ENCODE measurements at places on chromosomes 6 and 20.

DNA sequence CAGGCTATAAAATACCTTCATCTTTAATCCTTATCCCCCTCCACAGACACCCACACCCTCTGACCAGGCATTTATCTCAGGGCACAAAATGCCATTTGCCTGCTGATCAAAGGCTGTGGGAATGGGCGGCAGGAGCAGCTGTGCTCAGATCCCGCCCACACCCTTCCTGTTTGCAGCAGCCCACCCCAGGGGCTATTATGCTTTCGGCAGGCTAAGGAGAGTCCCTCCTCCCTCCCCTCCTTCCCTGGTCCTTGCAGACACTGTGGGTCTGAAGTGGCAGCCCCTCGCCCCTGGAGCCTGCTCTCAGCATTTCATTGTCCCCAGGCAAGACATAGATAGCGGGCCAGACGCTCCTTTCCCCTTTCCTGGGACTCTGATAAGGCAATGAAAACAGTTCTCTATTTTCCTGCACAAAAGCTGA is 220.8 kb upstream of the HEY2 start:
- no peak for DNase-seq

- no peak for DNase-seq
Observed at GRCh38 chr20:10540636-10541493, 105.8 kb downstream of the SLX4IP start.

- DNase-seq: no peak
Observed at GRCh38 chr6:81562169-81562568, 190.3 kb downstream of the TENT5A start.

DNA sequence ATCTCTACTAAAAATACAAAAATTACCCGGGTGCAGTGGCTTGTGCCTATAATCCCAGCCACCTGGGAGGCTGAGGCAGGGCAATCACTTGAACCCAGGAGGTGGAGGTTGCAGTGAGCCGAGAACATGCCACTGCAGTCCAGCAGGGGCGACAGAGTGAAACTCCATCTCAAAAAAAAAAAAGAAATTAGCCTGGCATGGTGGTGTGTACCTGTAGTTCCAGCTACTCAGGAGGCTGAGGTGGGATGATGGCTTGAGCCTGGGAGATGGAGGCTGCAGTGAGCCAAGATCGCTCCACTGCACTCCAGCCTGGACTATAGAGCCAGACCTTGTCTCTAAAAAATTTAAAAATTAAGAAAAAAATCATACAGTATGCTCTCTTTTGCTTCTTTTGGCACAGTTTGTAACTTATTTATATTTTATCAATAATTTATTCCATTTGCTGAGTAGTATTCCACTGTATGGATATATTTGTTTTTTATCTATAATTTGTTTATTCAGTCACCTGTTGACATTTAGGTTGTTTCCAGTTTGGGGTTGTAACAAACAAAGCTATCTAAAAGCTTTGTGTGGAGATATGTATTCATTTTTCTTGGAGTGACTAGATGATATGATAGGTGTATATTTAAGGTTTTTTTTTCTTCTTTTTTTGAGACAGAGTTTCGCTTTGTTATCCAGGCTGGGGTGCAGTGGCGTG is 8.0 kb upstream of the MYBL2 start:
- DNase-seq: no peak

DNA sequence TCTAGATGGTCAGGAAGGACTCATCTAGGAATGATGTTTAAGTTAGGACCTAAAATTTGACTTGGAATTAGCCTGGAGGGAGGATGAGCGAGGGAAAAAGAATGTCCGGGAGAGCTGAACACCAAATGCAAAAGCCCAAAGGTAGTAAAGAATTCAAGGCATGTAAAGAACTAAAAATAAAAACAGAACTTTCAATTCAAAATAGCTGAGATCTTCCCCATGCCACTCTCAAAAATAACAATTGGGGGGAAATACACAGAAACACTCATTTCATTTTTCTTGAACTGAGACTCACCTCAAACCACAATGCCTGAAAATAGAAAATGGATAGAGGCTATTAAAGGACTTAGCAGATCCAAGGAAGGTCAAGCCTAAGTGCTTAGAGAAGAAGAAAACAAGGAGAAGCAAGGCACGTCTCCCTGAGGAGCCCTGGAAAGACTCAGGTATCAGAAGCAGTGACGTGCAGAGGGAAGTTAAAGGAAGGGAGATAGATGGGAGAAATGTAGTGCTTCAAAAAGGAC is 10.4 kb downstream of the PXT1 start:
- peak; percentile 36 for DNase-seq

GRCh38 chr6:167157863-167158262 is at the start of gene GPR31:
Gene GPR31 (minus strand): TSS chr6:167157980. CDS start chr6:167157831, 149 bp downstream.
- no peak for DNase-seq

DNA sequence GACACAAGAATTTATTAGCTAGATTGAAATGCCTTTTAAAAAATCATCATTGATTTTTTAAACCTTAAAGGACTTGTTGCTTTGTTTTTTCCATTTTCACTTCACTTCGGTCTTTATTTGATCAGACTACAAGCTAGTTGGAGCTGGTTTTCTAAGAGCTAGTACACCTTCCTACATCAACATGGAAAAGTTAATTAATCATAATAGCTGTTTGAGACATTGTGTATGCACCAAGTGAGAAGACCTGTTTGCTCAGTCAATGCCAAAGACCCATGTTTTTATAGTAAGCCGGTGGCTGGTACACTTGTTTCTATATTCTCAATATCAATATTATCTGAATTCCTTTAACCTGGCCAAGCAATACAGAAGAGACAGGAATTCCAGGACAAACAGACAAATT is 310.2 kb upstream of the SGK1 start:
- no peak for DNase-seq

DNA sequence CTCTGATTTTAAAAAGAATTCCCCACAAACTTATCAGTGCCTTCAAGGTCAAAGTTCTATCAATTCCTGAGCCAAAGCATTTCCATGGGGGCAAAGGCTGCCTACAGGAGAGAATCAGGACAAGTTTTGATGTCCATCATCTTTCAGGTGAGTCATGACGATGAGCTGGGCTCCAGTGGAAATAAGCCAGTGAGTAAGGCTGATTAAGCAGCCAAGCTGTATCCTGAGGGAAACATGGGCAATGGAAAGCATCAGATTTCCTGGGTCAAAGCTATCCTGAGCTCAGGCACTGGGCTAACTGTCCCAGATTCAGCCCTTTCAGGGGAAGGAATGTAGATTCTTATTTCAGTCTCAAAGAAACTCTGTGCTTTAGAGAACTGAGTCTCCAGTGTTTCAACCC is 377.4 kb downstream of the CD109 start:
- DNase-seq: no peak

DNA sequence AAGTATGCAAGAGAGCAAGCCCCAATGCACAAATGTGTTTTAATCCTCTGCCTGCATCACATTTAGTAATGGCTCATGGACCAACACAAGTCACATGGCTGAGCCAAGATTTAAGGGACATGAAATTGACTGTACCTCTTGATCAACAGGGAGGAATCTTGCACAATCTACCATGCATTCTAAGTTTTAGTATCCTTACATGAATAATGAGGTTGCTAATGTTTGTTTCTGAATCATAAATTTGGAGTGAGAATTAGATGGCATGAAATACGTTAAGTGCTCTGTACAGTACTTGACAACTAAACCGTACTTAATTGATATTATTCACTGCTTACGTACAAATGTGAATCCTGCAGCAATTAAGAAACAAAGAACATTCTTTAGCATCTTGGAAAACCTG is 553.8 kb upstream of the JAG1 start:
- DNase-seq: no peak

DNA sequence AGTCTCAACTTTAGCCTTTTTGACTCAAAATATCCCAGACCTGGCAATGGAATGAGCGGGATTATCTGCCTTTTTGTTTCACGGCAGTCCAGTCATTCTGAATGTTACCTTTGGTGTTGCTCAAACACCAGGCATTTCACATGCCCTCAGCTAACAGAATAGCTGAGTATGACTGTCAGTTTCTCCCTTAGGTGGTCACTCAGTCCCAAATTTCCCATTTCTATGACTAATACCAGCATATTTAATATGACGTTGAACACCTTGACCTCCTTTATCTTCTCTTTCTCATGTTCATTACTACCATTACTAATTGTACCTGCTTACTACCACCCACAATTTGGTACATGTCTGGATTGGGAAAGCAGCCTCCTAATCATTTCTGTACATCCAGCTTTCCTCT is 65.2 kb downstream of the EDN1 start:
- no peak for DNase-seq

DNA sequence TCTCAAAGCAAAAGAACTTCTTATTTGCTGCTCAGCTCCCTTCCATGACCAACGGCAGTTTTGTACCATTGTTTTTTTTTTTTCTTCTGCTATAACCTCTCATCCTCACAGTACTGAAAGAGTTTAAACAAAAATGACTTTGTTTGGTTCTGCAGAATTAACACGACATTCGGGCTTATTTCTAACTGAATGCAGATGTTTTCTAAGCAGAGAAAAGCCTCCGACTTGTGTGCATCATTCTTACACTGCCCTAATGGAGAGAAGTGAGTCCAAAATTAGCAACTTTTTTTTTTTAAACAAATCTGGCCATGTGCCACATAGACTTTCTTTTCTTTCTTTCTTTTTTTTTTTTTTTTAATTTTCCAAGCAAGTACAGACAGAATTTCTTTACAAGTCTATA is 382.7 kb downstream of the HDGFL1 start:
- DNase-seq: no peak

DNA sequence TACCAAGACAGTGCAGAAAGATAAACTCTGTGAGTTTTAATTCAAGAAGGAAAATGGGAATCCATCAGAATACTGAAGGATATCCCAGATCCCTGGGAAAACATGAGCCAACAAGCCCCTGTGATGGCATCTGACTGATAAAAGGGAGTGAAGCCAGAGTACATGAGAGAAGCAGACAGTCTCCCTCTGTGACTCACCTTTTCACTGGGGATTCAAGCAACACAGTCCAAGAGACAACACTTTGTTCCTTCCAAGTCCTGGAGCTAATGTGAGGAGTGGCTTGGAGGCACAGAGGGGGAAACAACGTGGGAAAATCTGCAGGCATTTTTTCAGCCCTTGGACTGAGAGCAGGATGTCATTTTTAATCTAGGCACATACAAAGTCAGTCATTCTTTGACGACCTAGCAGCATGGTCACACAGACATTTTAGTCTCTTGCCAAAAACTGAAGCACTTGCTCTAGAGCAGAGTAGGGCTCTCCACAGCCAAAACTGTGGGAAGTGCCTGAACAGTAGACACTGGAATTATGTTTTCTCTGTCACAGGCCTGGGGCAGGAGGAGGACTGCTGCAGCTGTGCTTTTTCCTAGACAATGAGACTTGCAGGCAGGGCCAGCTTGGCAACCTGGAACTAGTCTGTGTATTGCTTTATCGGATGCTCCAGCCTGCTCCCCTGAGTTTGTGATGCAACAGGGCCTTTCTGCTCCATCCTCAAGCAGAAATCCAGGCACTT is 465.0 kb upstream of the GJE1 start:
- DNase-seq: no peak

- DNase-seq: peak; percentile 76
Observed at GRCh38 chr20:33647603-33648395, 14.3 kb upstream of the C20orf144 start.

DNA sequence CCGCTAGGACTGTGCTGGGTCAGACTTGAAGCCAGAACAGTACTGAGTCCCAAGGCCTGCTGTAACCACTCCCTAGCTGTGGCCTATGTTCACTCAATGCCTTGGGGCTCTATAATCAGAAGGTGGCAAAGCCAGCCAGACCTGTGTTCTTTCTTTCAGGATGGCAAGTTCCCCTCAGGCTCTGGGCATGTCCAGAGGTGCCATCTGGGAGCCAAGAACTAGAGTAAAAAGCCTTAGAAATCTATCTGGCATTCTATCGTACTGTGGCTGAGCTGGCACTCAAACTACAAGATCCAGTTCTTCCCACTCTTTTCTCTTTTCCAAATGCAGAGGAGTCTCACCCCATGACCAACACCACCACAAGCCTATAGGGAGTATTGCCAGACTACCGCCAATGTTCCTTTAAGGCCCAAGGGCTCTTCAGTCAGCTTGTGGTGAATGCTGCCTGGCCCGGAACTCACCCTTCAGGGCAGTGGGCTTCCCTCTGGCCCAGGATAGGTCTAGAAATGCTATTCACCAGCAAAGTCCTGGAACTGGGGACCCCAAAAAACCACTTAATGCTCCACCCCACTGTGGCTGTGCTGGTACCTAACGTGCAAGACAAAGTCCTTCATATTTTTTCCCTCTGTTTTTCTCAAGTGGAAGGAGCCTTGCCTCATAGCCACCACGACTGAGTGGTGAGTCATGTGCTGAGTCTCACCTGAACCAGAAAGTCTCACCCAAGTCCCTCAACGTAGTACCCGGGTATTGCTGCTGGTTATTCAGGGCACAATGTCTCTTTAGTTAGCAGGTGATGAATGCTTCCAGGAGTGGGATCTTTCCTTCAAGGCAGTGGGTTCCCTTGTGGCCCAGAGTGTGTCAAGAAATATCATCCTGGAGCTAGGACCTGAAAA is 8.6 kb upstream of the SIRPB2 start:
- DNase-seq: no peak

DNA sequence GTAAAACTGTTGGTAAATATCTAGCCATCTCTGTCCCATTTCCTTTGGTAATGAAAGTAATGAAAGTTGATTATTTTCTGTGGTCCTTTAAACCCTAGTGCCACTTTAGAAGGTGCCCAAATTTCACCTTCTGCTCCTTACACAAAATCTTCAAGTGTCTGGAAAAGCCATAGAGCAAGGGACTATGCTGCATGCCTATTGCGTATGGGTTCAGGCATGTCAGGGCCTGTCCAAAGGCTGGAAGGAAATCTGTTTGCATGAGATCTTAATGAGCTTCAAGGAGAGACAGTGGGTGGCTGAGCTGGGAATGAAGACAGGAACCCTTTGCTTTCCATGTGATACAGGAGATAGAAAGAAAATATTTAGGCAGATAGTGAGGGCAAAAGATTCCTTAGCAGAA is 66.6 kb upstream of the CCN6 start:
- DNase-seq: no peak

DNA sequence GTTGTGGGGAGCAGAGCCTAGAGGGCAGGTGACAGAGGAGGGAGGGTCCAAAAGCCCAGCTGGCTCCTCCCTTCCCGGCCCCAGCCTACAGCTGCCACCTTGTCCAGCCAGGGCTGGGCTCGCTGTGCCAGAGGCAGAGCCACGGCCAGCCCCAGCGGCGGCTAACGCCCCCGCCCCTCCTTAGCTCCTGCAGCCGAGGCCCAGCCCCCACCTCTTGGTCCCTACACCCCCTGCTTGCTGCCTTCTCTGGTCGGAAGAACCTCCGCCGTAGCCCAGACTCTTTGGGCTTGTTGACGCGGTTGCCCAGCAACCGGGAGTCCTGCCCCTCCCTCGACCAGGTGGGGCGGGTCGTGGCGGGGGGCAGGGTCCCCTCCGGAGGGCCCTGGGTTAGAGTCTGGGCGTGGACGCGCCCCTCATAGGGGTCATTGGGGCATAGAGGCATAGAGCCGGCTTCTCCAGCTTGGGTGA is 521 bp upstream of the LKAAEAR1 start:
- no peak for DNase-seq
